Mammary epithelial cell (primary cell): ENCODE measurements at places on chromosomes 4 and X. TPM values are rescaled to one million over a fixed set of nuclear protein-coding genes. Genes with fewer than 3 reads are reported as not detected.

The SYN1 gene
- 0.10 TPM for polyA plus RNA-seq

The ADGRL3 gene
- polyA plus RNA-seq, result 0.10 TPM

The UGT2B10 gene
- polyA plus RNA-seq, result not detected

The SMIM10 gene
- polyA plus RNA-seq, result 0.20 TPM

The RRH gene
- 0.07 TPM for polyA plus RNA-seq

The VCX2 gene
- polyA plus RNA-seq, result not detected

The SHROOM3 gene
- 23.2 TPM for polyA plus RNA-seq

The NWD2 gene
- polyA plus RNA-seq, result not detected

The SULT1E1 gene
- 2.0 TPM for polyA plus RNA-seq

The USP11 gene
- polyA plus RNA-seq, result 14.2 TPM

The NHS gene
- 2.2 TPM for polyA plus RNA-seq
